CD4-positive, alpha-beta T cell treated with Interleukin-1 beta for 1 hour (primary cell): ENCODE measurements at places on chromosomes 13 and 19.

DNA sequence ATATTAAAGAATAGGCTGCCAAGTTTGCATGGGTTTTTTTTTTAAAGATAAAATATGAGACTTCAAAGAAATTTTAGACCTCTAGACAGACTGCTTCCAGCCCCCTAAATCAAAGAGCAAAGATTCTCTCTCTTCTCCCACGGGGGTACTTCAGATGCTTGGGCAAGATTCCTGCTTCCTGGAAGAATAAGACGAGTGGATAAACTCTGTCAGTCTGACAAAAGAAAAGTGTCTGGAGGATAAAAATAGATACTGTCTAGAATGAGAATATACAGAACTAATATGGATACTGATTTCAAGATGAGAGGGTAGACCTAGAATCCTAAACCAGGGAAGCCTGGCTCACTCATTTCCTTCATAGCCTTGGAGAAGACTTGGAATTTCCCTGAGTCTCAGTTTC is 435.1 kb downstream of the FOXO1 start:
- no peak for DNase-seq

- no peak for DNase-seq
Observed at GRCh38 chr13:52356327-52356726, 49.6 kb downstream of the THSD1 start.

GRCh38 chr13:94313321-94313910 is 166.1 kb downstream of the DCT start:
- no peak for DNase-seq

DNA sequence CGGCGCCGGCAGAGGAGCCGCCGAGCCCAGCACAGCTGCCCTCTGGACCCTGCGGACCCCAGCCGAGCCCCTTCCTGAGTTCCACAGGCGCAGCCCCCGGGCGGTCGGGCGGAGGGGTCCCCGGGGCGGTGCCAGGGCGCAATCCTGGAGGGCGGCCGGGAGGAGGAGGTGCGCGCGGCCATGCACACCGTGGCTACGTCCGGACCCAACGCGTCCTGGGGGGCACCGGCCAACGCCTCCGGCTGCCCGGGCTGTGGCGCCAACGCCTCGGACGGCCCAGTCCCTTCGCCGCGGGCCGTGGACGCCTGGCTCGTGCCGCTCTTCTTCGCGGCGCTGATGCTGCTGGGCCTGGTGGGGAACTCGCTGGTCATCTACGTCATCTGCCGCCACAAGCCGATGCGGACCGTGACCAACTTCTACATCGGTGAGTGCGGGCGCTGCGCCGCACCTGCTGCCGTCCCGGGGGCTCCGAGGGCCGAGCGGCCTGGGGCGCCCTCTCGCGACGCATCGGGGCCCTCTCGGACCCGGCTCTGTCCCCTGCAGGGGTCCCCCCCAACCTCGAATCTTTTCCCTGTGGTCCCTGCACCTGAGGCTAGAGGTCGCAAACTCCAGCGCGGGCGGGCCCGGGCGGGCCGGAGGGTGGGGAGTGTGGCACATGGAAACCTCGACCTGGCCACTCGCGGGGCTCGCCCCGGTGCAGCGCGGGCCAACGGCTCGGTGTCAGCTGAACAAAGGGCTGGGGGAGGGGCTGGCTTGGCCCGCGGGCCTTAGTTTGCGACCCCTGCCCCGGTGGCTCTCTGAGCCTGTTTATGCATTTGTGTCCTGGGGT is at the start of gene KISS1R:
KISS1R (plus strand) TSS at position 11 of the 829 bp plus-strand sequence; CDS start at position 181, 170 bp downstream.
- peak; percentile 58 for DNase-seq

DNA sequence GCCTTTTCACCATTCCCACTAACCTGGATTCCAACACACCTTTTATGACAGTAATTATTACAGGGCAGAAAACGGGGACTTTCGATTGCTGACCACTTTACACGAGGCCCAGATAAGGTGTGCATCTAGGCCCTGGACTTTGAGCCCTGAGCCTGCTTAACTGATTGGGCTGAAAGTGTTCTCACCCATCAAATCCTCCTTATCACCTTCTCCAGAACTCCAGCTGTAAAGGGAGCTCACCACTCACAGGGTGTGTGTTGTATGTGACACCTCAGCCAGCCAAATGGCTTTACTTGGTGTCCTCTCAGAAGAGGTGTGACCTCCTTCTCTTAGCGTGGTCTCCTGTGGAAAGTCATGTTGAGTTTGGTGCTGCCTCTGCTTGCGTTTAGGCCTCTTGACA is 36.5 kb downstream of the SIPA1L3 start:
- no peak for DNase-seq

GRCh38 chr19:35090506-35091214 is 25.0 kb upstream of the FXYD3 start:
- peak; percentile 36 for DNase-seq

GRCh38 chr19:40801426-40802299 is 2.7 kb downstream of the EGLN2 start:
- no peak for DNase-seq
